CD8-positive, alpha-beta T cell (primary cell): ENCODE measurements at places on chromosomes 3 and 15.

DNA sequence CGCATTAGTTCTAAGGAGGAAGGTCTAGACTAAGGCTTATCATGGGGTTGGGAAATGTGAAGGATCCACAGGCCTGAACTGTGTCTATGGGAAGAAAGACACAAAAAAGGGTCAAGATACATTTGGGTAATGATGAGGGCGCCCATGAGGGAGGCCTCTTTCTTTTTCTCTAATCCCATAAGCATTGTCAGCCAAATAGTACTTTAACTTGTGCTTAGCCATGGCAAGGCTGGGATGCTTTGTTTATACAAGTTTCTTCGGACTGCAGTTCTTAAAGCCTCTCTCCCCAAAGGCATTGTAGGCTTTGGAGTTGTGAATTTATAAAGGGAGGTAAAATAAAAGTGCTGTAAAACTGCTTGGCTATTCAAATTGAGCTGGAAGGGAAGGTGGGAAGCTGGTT lies 23.4 kb downstream of the ARMC8 start:
- DNase-seq = no peak

DNA sequence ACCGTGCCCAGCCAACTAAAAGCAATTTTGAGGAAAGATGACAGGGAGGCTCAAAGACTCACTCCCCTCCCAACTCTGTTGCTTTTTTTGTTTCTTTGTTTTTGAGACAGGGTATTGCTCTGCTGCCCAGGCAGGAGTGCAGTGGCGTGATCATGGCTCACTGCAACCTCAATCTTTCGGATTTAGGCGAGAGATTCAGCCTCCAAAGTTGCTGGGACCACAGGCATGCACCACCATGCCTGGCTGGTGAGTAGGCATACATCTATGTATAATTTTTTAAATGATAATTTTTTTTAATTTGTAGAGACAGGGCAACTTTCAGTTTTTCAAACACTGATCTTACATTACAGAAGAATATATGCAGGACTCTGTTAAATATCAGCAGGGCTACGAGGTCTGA lies 15.8 kb upstream of the THUMPD3 start:
- DNase-seq = no peak

- no peak for DNase-seq
Observed at GRCh38 chr15:97200161-97200560, 760.3 kb upstream of the ARRDC4 start.

DNA sequence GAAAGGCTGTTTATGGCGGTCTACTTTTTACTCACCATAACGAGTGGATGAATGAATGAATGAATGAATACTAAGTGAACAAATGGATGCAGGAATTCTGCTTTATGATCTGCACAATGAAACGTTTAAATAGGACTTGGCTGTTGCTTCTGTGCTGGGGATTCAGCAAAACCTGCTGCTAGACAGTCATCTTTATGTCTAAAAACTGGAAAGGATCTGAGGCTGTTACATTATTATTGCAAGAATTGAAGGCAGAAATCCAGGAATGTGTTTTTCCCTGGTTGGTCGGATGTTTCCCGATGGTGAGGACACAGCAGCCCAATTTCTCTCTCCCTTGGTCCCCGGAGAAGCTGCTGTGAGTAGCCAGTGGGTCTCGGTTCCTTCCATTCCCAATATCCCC lies 94.2 kb downstream of the GABRG3 start:
- no peak for DNase-seq

DNA sequence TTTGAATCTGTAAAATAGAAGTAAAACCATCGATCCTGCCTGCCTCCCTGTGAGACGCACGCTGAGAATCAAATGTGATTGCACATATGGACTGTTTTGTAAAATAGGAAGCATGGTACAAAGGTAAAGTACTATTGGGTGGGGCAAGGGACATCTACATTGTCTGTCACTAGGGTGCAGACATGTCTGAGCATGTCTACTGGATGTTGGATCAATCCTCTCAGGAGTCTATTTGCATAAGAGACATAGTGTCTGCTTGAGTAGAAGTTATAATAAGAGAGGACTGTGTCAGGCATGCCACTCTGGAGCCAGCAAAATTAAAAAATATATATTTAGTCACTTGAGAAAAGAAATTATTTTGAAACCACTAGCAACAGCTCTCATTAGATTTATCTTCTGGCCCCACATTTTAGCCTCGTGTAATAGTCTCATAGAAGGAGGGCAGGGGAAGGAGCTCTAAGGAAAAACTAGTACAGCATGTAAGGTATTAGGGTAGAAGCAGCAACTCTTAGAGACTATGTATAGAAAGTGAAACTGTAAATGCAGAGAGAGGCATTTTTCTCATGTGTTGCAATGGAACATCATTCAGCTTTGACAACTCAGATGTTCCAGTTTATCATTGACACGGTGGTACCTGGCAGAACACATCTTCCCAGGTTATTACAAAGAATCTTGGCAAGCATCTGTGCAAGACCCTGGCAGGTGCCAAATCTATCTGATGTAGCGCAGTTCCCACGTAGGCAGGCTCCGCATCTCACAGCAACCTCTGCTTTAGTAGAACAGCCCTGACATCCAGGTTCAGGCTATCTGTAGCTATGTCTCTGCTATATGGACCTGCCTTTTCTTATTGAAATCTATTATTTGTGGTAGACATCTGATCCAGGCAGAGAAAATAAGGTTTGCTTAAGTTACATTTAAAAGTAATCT lies 85.2 kb upstream of the CHL1 start:
- no peak for DNase-seq

- DNase-seq = no peak
Observed at GRCh38 chr3:3308809-3309208, 129.3 kb upstream of the CRBN start.
